Lower lobe of right lung (tissue), 2 donors: ENCODE measurements at places on chromosomes 16 and 17. TPM values are rescaled to one million over a fixed set of nuclear protein-coding genes. Genes with fewer than 3 reads are reported as not detected.

- H3K4me3 ChIP-seq, result no peak overlapping the region
- H3K27ac ChIP-seq, result no peak overlapping the region
- DNase-seq, result no peak
- no peaks in the 10 kb centered on the region for H3K27me3 ChIP-seq
- H3K36me3 ChIP-seq, result no peaks in the 10 kb centered on the region
Measured at GRCh38 chr16:11341371-11341770, 3.9 kb upstream of the RMI2 start.

GRCh38 chr17:8289103-8289397 is 580 bp downstream of the RANGRF start:
- H3K27ac ChIP-seq, result peak overlapping the region; percentile 94
- peaks cover 34% of the 10 kb centered on the region for H3K4me1 ChIP-seq
- H3K27me3 ChIP-seq, result no peaks in the 10 kb centered on the region
- H3K4me3 ChIP-seq, result peak overlapping the region; percentile 80
- no peaks in the 10 kb centered on the region for H3K36me3 ChIP-seq

Gene IL17C
- total RNA-seq, result not detected

GRCh38 chr17:61015966-61016365 is 338.3 kb downstream of the BCAS3 start:
- H3K36me3 ChIP-seq, result no peaks in the 10 kb centered on the region
- no peaks in the 10 kb centered on the region for H3K4me1 ChIP-seq
- H3K4me3 ChIP-seq, result no peak overlapping the region
- no peak overlapping the region for H3K27ac ChIP-seq
- no peak for DNase-seq
- no peaks in the 10 kb centered on the region for H3K27me3 ChIP-seq

Gene CNTNAP1
- 9.0 TPM for total RNA-seq

DNA sequence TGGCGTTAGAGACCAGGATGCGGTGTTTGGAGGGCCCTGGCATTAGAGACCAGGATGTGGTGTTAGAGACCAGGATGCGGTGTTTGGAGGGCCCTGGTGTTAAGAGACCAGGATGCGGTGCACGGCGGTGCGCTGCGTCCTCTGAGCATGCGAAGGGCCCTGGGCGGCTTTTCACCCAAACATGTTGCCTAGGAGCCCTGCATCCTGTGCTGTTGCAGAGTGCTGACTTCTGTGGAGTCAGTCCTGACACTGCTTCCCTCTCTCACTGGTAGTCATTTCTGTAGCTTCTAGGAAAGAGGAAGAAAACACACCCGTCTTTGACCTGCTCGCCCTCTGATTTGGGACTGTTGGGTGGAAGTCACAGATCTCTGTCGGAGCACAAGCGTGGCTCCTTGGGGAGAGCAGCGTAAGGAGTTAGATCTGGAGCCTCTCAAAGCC is 141.2 kb downstream of the LAT start:
- no peak overlapping the region for H3K4me3 ChIP-seq
- H3K36me3 ChIP-seq, result no peaks in the 10 kb centered on the region
- H3K27ac ChIP-seq, result peak overlapping the region; percentile 34
- peaks cover 16% of the 10 kb centered on the region for H3K4me1 ChIP-seq
- H3K27me3 ChIP-seq, result no peaks in the 10 kb centered on the region

- no peak overlapping the region for H3K27ac ChIP-seq
- no peak for DNase-seq
- H3K36me3 ChIP-seq, result no peaks in the 10 kb centered on the region
- H3K4me3 ChIP-seq, result no peak overlapping the region
Measured at GRCh38 chr17:12592941-12593340, 72.7 kb upstream of the MYOCD start.

Gene PDIA2
- total RNA-seq, result not detected

Gene TP53TG3F
- total RNA-seq, result not detected

DNA sequence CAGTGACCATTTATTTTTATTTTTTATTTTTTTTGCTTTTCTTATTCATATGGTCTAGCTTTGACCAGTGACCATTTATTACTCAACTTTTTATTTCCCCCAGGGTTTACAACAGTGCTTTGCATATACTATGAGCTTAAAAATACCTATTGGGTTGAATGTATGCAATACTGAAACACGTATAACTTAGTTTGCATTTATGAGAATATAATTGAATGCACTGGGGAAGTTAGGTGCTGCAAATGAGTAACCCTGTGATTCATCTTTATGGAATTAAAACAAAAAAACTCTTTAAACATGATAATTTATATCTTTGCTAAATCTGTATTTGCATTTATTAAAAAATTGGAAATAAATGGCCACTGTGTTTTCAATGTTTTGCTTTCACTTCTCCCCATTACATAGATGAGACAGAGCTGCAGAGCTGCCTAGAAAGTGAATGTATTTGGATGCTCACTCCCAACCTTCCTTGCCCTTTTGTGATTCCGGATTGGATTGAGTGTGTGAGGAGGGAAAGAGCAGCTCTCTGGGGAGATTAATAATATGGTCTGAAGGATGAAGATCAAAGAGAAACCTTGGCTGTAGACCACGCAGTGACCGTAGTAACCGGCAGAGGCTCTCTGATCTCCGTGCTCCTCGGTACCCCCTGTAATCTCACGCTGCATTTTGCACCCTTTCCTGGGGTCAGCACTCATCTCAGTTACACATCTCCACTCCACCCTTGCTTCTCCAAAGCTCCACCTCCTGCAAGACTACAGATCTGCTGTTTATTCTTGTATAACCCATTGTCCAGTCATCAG is 14.3 kb downstream of the TMEM100 start:
- no peaks in the 10 kb centered on the region for H3K36me3 ChIP-seq
- H3K4me1 ChIP-seq, result peaks cover 5% of the 10 kb centered on the region
- DNase-seq, result no peak
- no peaks in the 10 kb centered on the region for H3K27me3 ChIP-seq
- H3K27ac ChIP-seq, result no peak overlapping the region

DNA sequence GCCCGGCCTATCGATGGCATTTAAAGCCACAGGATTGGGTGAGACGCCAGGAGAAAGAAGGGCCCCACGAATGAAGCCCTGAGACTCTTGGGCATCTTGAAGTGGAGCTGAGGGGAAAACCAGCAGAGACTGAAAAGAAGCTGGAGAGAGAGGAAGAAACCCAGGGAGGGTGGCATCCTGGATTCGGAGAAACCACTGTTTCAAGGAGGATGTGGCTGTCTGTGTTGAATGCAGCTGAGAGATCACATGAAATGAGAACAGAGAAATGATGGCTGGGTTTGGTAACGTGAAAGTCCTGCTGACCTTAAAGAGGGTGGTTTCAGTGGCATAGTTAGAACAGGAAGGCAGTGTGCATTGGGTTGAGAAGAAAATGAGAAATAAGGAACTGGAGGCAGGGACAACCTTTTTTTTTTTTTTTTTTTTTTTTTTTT is 3.8 kb downstream of the TNFSF12 start:
- no peak for DNase-seq
- no peak overlapping the region for H3K4me3 ChIP-seq
- H3K27me3 ChIP-seq, result no peaks in the 10 kb centered on the region
- H3K4me1 ChIP-seq, result peaks cover 39% of the 10 kb centered on the region
- peak overlapping the region; percentile 75 for H3K27ac ChIP-seq
- peaks cover 8% of the 10 kb centered on the region for H3K36me3 ChIP-seq

- no peak overlapping the region for H3K27ac ChIP-seq
- no peaks in the 10 kb centered on the region for H3K36me3 ChIP-seq
- H3K27me3 ChIP-seq, result no peaks in the 10 kb centered on the region
Measured at GRCh38 chr17:19012171-19013080, 7.9 kb upstream of the FAM83G start.

GRCh38 chr16:74926805-74927204 is 58.1 kb downstream of the WDR59 start:
- no peaks in the 10 kb centered on the region for H3K27me3 ChIP-seq
- peaks cover 54% of the 10 kb centered on the region for H3K36me3 ChIP-seq
- peaks cover under 1% of the 10 kb centered on the region for H3K4me1 ChIP-seq
- no peak overlapping the region for H3K4me3 ChIP-seq
- no peak overlapping the region for H3K27ac ChIP-seq

GRCh38 chr17:72381597-72382397 is 261.0 kb downstream of the SOX9 start:
- no peak overlapping the region for H3K4me3 ChIP-seq
- H3K27ac ChIP-seq, result no peak overlapping the region
- peaks cover 7% of the 10 kb centered on the region for H3K4me1 ChIP-seq
- no peak for DNase-seq
- H3K27me3 ChIP-seq, result no peaks in the 10 kb centered on the region

Gene CCL15
- 0.50 TPM for total RNA-seq

DNA sequence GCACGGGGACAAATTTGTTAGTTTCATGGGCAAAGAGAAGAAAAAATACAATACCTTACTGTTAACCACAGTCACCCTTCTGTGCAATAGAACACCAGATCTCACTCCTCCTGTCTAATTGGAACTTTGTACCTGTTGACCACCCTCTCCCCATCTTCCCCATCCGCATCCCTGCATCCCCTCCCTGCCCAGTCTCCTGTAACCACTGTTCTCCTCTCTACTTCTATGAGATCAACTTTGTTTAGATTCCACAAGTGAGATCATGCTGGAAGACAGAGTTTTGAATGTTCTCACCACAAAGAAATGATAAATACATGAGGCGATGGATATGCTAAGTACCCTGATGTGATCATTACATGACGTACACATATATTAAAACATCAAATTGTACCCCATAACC is 47.7 kb downstream of the CLEC16A start:
- no peak overlapping the region for H3K27ac ChIP-seq
- no peak for DNase-seq
- no peak overlapping the region for H3K4me3 ChIP-seq
- H3K27me3 ChIP-seq, result no peaks in the 10 kb centered on the region

GRCh38 chr17:77654850-77655249 is 303.7 kb upstream of the TNRC6C start:
- H3K4me1 ChIP-seq, result no peaks in the 10 kb centered on the region
- no peak overlapping the region for H3K27ac ChIP-seq
- DNase-seq, result no peak
- no peaks in the 10 kb centered on the region for H3K36me3 ChIP-seq
- H3K27me3 ChIP-seq, result peaks cover 21% of the 10 kb centered on the region
- H3K4me3 ChIP-seq, result no peak overlapping the region

Gene SLC5A10
- not detected for total RNA-seq

Gene CES3
- total RNA-seq, result 2.5 TPM

- H3K4me1 ChIP-seq, result peaks cover 7% of the 10 kb centered on the region
- H3K27ac ChIP-seq, result no peak overlapping the region
- no peaks in the 10 kb centered on the region for H3K27me3 ChIP-seq
- DNase-seq, result no peak
- no peak overlapping the region for H3K4me3 ChIP-seq
Measured at GRCh38 chr17:77193653-77194052, 52.9 kb downstream of the SEC14L1 start.

GRCh38 chr17:71441098-71441497 is 679.7 kb upstream of the SOX9 start:
- no peak overlapping the region for H3K4me3 ChIP-seq
- no peaks in the 10 kb centered on the region for H3K27me3 ChIP-seq
- no peak overlapping the region for H3K27ac ChIP-seq
- no peaks in the 10 kb centered on the region for H3K36me3 ChIP-seq
- H3K4me1 ChIP-seq, result no peaks in the 10 kb centered on the region
- DNase-seq, result no peak

DNA sequence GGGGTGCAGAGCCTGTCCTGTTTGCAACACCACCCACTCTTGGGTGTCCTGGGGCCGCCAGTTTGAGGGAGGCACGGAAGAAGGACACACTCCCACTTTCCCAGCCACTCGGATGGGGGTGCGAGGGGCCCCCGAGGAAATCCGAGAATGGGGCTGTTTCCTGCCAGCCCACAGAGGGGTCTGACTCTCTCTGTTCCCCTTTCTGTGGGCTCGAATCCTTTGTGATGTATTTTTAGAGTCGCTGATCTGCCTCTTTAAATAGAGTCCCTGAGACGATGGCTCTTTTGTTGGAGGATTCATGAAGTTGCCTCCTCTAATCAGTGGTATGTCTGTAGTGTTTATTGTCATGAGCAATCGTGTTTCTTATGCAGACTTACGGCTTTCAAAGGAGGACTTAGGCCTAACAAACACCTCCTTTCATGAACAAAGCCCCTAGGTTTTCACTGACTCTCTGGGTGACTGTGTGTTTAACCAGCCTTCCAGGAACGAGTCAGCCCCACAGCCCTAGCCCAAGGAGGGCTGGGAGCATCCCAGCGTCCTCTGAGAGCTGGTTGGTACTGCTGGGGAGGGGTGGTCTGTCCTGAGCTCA is 29.1 kb downstream of the CIBAR2 start:
- H3K4me1 ChIP-seq, result peaks cover 16% of the 10 kb centered on the region
- peaks cover 38% of the 10 kb centered on the region for H3K36me3 ChIP-seq
- no peak for DNase-seq

DNA sequence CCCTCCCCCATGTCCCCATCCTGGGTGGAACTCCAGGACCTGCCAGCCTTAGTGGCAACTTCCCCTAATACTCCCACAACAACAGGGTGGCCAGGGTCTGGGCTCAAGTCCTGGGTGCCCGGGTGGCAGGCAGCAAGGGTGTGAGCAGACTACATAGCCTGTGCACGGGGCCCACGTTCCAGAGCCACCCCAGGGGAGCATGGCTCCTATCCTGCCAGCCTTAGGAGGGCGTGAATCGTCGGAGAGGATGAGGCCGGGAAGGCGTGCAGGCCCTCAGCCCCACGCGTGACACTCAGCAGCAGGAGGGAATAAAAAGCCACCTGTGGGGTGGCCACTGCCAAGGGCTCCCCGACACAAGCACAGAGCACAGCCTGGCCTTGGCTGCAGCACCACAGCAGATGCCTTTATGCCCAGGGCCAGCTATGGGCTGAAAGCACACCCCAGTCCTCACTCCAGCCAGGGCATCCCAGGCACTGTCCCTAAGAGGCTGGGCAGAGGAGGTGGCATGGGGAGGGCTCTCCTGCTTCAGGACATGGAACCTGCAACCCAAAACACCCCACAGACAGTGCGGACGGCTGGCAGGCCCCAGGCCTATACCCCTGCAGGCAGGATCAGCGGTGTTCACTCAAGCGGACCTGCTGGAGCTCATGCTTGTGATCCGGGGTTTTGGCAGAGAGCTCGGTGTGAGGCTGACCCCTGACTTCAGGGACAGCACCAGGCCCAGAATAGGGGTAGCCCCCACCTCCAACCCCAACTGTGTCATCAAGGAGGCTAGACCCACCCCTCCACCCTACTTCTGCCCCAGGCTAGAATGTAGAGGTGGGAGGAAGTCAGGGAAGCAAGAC is 2.7 kb downstream of the BCAR1 start:
- H3K27me3 ChIP-seq, result no peaks in the 10 kb centered on the region
- H3K4me1 ChIP-seq, result peaks cover 91% of the 10 kb centered on the region
- H3K27ac ChIP-seq, result peak overlapping the region; percentile 90
- no peak for DNase-seq
- H3K4me3 ChIP-seq, result peak overlapping the region; percentile 17
- no peaks in the 10 kb centered on the region for H3K36me3 ChIP-seq

Gene MTHFSD
- total RNA-seq, result 21.2 TPM

GRCh38 chr16:72996291-72997062 is 51.5 kb downstream of the ZFHX3 start:
- no peak overlapping the region for H3K4me3 ChIP-seq
- H3K36me3 ChIP-seq, result no peaks in the 10 kb centered on the region
- no peak for DNase-seq
- no peaks in the 10 kb centered on the region for H3K27me3 ChIP-seq

Gene KRTAP17-1
- not detected for total RNA-seq

DNA sequence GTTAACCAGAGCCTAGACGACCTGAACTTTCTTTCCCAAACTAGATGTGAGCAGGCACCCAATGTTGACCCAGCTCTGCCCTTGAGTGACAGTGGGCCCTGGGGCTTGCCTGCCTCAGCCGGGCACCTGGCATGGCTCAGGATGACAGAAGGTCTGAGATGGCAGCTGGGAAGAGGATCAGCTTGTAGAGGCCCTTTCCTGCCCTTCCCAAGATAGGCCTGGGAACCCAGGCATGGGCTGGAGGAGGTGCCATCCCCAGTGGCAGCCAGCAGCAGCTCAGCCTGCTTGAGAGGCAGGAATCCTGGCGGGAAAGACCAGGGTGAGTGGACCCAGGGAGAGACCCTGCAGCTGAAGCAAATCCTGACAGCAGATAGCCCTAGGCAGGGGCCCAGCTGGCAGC is 59.1 kb downstream of the PIPOX start:
- DNase-seq, result no peak
- H3K27ac ChIP-seq, result no peak overlapping the region
- peaks cover 93% of the 10 kb centered on the region for H3K36me3 ChIP-seq
